ENCODE measurements at places on chromosomes 3 and 15.

DNA sequence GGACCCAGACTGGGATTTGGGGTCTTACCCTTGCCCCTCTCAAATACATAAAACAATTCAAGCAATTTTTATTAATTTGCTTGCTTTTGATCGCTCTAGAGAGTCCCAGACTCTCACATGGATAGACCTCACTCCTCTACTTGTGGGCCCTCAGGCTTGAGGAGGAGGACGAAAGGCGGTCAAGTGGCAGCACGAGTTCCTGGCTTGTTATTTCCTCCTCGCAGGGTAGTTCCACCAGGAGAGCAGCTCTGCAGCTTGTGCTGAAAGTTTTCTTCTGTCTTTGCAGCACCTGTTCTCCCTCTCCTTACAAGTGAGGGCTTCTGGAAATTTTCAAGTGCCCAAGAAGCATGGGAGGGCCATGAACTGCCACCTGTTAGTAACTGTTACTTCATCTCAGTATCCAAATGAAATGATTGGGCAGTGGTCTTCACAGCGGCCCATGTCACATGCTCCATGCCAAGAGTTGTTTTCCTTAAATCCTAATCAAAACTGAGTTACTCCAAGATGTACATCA, 22.7 kb downstream of the ABI3BP start:
- no peak for DNase-seq

- DNase-seq = peak; percentile 17
These were observed 78.7 kb downstream of the ATP1B3 start for GRCh38 chr3:141955175-141955574.

DNA sequence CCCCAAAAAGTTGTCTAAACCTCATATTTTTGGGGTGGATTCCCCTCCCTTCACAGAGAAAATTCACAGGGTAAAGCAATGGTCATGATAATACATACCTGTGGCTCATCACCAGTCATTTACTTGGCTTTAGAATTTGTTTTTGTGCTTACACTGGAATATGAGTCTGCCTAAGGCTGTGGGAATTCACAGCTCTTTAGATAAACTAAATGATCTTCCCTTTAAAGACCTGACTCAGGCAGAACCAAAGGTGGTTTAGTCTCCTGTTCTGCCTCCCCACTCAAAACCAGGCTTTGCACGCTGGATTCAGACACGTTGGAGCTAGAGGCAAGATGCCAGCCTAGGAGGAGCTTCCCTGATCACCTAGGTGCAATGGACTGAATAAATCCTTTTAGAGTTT, 40.3 kb upstream of the BNC1 start:
- DNase-seq = no peak

- DNase-seq = no peak
These were observed 118.6 kb upstream of the RNF7 start for GRCh38 chr3:141619450-141619849.

- DNase-seq = no peak
These were observed 146.8 kb downstream of the ROBO2 start for GRCh38 chr3:77186728-77187127.

DNA sequence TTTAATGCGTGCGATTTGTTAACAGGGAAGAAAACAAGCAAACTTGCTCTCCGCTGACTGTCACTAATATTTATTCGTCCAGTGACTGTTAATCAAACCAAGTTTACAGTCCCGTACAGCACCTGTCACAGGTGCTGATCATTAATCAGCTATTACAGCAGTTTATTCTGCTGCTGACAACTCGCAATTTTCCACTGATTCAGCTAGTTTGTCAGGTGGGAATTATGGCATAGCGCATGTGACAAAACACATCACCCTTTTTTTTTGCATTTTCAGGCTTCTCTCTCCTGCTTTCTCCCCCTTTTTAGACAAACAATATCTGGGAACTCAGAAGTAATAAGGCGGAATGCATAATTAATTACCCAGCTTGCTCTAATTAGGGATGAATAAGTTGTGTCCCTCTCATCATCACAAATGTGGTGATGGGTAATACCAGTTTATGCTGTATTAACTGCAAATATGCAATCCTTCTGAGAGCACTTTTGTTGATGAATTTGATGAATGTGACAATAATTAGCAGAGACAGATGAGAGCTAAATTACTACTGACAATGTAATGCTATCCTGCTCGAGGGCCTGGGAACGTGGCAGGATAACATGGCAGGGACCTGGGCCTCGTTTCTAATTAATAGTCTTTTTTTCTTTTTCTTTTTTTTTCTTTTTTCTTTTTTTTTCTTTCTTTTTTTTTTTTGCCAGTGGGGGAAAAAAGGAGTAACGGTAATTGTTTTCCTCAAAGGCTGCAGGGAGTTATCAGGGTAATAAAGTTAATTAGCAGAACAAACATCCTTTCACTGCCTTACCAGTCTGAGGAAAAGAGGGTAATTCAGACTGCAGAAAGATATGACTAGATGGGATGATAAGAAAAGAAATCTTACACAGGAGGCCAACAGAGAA, 150.3 kb upstream of the SOX2 start:
- peak; percentile 10 for DNase-seq
